ENCODE measurements at places on chromosomes 5 and 9. TPM values are rescaled to one million over a fixed set of nuclear protein-coding genes. Genes with fewer than 3 reads are reported as not detected.

GRCh38 chr5:170632985-170633234 lies 129.1 kb downstream of the KCNIP1 start:
- DNase-seq: peak; percentile 55

The PDLIM4 gene
- total RNA-seq: not detected

The FGF10 gene
- total RNA-seq: not detected

DNA sequence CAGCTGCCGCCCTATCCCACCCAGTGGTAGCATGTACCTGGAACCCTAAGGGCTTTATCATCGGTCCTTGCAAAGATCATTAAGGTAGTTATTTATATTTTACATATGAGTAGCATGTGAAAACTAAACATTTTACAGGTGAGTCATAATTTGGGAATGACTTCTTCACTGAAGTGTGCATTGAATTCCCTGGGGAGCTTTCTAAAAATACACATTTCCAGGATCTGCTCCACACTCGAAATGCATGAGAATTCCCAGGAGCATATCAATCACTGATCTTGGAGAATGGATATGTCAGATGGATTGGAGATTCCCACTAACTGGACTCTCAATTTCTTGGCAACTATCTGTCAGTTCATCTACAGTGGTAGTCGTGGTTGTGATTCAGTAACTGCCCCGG lies 717.5 kb downstream of the IRX1 start:
- DNase-seq: no peak

The PRLR gene
- total RNA-seq: 0.14 TPM

DNA sequence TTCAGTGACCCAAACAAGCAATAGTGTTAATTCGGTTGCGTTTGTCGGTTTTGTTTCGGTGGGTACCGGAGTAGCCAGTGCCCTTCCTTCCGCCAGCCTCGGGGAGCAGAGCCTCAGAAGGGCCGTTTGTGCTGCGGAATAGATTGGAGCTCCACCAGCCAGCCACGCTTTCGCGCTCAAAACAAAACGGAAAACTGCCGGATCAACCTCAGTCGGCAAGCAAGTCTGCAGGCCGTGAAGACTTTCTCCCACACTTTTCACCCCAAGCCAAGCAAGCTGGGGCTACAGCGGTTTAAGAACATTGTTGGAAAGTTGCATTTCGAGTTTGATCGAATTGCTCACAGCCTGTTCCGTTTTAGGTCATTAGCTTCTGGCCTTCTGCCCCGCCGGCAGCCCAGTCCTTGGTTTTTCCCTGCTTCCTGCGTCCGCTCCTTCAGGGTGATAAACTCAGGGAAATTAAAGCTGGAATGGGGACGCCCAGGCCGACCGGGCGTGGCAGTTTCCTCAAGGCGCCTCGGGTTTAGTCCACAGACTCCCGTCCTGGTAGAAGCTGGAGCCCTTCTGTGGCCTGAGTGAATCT lies 803 bp upstream of the CCNO start:
- DNase-seq: no peak

- no peak for DNase-seq
Observed at GRCh38 chr5:6162175-6162574, 216.2 kb downstream of the MED10 start.

DNA sequence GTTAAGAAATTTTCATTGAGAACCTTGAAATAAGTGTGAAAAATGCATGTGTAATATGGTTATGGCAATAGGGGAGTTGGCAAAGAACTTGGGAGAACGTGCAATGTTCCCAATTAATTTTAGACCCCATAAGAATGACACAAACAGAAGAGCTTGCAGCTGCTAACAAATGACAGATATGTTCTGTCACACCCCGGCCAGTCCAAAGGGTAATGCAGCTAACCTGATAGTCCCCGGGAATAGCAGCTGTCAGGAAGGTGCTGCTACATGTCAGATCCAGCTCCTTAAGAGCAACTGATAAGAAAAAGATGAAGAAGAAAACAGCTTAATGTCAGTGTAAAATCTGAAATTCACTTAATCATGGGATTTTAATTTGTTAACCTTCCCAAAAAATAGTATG lies 30.4 kb downstream of the SEMA5A start:
- no peak for DNase-seq

The SUSD3 gene
- total RNA-seq: 67.3 TPM

The CDKN2B-AS1 gene
- 3.4 TPM for total RNA-seq

The SEMA6A gene
- total RNA-seq: not detected

DNA sequence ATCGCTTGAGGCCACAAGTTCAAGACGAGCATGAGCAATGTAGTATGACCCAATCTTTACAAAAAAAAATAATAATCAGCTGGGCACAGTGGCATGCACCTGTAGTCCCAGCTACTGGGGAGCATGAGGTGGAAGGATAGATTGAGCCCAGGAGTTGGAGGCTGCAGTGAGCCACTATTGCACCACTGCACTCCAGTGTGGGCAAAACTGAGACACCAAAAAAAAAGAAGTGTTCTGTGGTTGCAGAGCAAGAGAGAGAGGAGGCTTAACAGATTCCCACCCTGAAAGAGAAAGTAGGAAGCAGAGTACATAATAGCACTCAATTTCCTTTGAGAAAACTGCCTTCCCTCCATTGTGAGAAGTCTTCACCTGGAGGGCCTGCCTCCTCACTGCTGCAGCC lies 52.6 kb downstream of the ALDH7A1 start:
- DNase-seq: no peak

GRCh38 chr5:147892696-147893296 lies 13.5 kb downstream of the C5orf46 start:
- no peak for DNase-seq

The DRD1 gene
- total RNA-seq: not detected

GRCh38 chr5:158811921-158812320 lies 287.8 kb downstream of the EBF1 start:
- no peak for DNase-seq

- DNase-seq: no peak
Observed at GRCh38 chr9:129703667-129704355, 38.4 kb downstream of the PRRX2 start.

DNA sequence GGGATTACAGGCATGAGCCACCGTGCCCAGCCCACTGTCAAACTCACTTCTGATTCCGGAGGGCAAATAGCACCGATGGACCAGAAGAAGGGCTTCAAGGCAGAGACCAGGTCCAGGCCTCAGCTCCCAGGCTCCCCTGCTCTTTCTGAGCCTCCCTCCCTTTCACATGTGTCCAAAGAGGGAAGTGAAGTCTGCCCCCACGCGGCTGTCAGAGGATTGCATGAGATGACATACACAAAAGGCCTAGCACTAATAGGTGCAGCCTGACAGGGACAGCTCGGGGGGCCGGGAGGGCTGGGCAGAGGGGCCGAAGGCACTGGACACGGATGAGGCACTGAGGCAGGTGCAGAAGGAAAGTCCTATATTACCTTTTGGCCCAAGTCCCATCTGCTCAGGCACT lies 16.1 kb downstream of the FBP1 start:
- peak; percentile 49 for DNase-seq

GRCh38 chr9:87557996-87558395 lies 60.3 kb downstream of the DAPK1 start:
- no peak for DNase-seq

The RNF183 gene
- total RNA-seq: not detected

DNA sequence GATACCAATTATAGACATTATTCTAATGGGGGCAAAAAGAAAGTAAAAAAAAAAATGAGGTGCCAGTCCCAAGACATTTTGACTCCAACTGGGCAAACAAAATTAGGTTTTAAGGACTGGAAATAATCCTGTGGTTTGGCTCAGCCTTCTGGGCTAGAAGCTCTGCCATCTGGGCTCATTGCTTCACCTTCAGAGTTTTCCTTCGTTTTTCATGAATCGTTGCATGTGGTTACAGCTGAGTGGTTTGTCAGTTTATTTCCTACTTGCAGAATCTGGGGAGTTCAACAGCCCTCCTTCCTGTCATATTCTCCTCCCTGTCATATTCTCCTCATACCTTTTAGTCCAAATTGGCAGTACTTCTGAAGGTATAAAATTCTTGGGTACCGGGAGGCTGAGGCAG lies 12.0 kb downstream of the UGT3A2 start:
- no peak for DNase-seq

Measured in activated CD8-positive, alpha-beta memory T cell treated with anti-CD3 and anti-CD28 coated beads, Interleukin-2, amount 10 ng/mL, durations not matched to agents 7 days and 5 days (primary cell).